ENCODE measurements at places on chromosomes 13 and 19.

DNA sequence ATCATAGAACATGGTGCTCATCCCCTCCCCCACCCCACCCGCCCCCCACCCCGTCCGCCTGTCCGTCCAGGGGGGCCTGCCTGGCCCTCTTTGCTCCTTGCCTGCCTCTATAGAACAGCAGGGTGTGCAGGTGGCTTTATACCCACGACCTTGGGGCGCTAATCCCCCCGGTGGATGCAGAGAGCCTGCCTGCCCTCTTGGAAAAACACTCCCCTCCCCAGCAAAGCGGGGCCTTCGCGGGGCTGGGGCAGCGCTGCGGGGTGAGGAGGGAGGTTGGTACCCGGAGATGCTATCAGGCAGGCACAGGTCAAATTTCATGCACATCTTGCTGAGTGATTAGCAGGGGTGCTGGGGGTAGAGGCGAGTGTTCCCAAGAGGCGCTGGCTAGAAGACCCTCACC, 21.9 kb downstream of the RFX1 start:
- DNase-seq = no peak

- no peak for DNase-seq
Observed at GRCh38 chr13:41312176-41312500, 1.1 kb downstream of the NAA16 start.

GRCh38 chr19:19059018-19059836, 4.6 kb upstream of the SLC25A42 start:
- no peak for DNase-seq

GRCh38 chr13:80939581-80939980, 598.7 kb upstream of the SPRY2 start:
- no peak for DNase-seq

GRCh38 chr13:112185466-112185865, 118.5 kb downstream of the SOX1 start:
- DNase-seq = no peak

DNA sequence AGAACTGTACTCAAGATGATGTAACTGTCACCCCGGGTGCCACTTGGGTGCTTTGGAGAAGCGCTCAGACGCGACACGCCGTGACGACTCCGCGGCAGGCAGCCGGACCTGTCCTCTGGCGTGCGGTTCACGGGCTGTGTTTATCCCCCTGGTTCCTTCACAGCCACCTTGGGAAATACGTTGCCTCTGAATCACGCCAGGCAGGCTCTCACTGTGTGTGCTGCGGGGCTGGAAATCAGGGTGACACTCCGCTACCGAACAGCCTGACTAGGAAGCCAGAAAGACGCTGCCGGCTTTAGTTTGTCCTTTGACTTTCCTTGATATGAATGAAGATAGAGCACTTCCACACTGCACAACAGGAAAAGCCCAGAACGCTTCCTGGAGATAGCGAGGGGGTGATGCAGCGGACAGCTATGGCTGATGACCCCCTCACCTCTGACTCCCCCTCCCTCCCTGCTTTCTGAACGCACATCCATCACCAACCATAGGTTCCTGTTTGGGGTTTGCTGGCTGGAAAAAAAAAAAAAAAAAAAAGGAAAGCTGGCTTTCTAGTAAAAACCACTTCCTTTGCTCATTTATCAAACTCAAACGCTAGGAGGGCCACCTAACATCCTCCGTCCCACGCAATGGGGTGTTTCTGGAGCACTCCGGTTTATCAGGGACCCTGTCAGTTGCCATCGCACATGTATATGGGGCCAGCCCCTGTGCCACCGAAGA, 3.7 kb upstream of the GP6 start:
- peak; percentile 27 for DNase-seq

- DNase-seq = no peak
Observed at GRCh38 chr13:41919741-41920487, 41.0 kb downstream of the VWA8 start.

All from activated CD4-positive, alpha-beta T cell treated with anti-CD3 and anti-CD28 coated beads, Interleukin-2, Interleukin-4, amounts not matched to agents 100 ng/mL and 50 ng/mL, durations not matched to agents 16 hours and 8 hours (primary cell).